ENCODE measurements at places on chromosomes 7 and 10.

DNA sequence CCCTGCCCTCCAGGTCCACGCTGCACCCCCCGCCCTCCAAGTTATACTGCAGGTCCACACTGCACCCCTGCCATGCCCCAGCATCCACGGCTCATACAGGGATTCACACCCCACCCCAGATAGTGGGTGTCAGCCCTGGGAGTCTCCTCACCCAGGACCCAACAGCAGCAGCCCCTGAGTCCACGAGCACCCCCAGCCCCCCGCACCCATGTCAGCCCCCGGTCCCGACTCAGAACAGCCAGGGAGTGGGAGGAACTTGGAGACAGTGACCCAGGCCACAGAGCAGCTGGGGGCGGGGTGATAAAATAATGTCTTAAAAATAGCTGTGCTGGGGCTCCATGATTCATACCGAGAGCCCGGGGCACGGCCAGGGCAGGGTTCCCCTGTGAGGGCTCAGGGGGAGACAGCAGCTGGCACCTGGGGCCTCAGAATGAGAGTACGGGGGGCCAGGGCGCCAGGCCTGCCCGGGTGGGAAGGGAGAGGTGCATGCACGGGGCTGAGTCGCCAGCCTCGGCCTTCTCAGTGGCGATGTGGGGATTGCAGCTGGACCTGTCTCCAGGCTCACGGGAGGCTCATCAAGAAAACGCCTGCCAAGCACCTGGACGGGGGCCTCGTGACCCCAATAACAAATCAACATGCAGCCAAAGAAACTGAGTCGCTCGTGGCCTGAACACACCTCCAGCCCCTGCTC, 29.8 kb downstream of the ADAP1 start:
- DNase-seq: no peak

GRCh38 chr7:117061751-117062150, 108.5 kb downstream of the ST7 start:
- no peak for DNase-seq

- DNase-seq: no peak
Observed at GRCh38 chr7:26049081-26049480, 102.9 kb upstream of the NFE2L3 start.

DNA sequence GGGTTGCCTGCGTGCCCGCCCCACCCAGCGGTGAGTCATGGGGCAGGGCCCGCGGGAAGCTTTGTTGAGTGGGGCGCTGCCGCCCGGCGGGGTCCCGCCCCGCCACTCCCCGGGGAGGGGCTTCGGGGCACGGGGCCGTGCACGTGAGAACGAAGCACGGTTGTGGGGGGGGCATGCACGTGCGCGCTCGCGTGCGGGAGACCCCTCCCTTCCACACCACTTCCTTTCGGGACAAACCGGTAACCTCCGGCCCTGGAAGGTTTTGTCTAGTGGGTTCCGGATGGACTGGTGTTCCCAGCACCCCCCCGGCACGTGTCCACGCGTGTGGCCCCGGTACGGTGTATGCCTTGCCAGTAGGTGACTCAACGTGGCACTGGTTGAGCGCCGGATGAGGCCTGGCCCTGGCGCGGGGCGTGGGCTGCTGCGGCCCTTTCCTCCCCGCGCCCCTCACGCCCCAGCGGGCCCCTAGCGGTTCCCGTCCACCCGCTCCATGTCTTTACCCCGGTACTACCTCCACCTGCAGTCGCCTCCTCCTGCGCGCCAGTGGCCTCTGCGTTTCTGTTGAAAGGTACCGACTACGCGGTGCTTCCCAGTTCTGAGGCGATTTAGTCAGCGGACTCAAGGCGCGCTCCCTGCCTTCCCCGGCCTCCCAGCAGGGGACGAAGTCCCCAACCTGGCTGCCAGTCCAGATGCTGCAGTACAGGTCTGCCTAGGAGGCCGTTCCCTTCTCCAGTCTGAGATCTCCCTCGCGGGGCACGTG, 3.1 kb downstream of the ADIRF start:
- peak; percentile 70 for DNase-seq

DNA sequence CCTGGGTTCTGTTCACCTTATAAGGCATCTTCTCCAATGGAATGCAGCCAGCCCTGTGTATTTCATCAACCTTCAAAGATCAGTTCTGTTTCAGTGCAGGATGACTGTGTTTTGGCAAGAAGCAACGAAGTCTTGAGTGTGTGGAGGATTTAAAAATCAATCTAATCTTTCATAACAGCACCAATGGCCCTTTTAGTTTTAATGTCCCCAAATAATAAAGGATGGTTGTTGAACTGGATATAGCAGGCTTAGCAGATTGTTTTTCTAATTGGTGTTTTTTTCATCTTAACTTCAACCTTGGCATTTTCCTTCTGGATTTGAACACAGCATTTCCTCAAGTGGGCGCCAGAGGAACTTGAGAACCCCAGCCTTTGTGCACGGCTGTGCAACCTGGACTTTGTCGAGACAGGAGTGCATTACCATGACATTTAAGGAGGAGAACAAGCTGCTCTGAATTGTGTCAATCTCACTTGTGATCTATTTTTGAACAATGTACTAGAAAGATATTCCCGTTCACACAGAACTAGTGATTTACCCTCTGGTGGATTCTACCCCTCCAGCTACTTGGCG, 313.3 kb upstream of the AKR1E2 start:
- DNase-seq: peak; percentile 56

DNA sequence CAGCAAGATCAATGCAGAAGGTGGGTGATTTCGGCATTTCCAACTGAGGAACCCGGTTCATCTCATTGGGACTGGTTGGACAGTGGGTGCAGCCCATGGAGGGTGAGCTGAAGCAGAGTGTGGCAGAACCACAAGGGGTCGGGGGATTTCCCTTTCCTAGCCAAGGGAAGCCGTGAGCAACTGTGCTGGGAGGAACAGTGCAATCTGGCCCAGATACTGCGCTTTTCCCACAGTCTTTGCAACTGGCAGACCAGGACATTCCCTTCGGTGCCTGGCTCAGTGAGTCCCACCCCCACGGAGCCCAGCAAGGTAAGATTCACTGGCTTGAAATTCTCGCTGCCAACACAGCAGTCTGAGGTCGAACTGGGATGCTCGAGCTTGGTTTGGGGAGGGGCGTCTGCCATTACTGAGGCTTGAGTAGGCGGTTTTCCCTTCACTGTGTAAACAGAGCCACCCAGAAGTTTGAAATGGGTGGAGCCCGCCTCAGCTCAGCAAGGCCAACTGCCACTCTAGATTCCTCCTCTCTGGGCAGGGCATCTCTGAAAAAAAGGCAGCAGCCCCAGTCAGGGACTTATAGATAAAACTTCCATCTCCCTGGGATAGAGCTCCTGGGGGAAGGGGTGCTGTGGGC, 58.6 kb upstream of the SLC26A5 start:
- no peak for DNase-seq

DNA sequence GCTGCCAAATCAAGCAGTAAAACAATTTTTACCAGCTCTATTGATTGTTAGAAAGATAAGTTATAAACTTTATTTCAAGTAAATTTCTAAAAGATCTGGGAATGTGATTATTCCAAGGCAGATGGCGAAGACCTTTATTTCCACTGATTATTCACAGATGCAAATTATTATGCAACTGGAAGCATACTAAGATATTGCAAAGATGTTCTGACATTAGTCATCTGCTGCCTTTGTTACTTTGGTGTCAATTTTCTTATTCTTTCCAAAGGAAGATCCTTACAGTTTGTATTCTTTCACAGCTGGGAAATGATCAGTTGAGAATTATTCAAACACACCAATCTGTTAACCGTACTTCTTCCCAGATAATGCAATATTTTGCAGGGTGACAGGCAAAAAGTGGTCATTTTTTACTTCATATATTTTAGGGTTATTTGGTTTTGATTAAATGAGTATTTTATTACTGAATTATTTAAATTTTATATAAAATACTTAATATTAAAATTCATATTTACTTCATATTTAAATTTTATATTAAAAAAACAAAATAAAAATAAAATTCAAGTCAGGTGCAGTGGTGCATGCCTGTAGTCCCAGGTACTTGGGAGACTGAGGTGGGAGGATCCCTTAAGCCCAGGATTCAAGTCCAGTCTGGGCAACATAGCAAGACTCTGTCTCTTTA, 171.3 kb downstream of the FZD1 start:
- no peak for DNase-seq

GRCh38 chr7:121079425-121080169, 91.1 kb downstream of the CPED1 start:
- DNase-seq: no peak

DNA sequence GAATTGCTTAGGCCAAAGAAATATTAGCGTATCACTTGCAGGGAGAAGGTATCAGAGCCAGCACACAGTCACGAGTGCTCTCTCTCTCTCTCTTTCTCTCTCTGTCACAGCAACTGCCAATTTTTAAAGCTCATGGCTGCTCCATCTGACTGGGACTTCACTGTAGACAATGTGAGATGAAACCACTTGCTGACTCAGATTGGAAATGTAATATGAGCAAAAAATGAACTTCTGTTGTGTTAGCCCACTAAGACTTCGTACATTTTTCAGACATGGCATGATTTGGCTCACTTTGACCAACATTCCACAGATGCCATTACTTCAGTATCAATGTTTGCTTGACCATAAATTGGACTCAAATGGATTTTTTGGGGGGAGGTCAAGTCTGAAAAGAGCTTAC, 68.1 kb downstream of the DGKB start:
- no peak for DNase-seq

- DNase-seq: no peak
Observed at GRCh38 chr10:26368463-26368862, 69.7 kb upstream of the APBB1IP start.

- no peak for DNase-seq
Observed at GRCh38 chr7:135925210-135925609, 51.9 kb downstream of the MTPN start.

DNA sequence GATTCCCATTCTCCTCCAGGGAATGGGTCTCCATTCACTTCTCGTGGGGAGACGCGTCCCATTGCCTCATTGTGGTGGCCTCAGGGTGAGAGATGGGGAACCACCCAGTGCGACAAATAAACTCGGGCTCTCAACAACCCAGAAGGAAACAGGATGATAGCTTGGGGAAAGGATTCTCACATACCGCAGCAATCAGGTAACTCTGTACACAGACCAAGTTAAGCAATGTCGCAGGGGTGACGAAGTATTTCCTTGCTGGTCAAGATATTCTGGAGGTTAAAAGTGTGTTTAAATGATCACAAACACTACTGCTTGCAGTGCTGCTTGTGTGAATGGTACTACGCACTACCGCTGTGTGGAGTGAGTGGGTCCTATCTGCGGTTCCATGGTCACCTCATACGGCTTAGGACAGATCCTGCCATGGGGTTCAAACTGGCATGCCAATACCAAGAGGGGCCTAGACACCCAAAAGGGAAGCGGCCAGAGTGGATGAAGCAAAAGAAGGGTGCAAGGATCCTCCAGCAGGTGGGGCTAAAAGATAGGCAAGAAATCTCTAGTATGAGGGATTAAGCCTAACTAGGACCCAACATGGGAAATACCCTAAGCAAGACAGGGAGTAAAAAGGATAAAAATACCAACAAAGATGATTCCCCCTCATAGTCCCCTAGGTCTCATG, 143.8 kb upstream of the TMEM106B start:
- peak; percentile 83 for DNase-seq

DNA sequence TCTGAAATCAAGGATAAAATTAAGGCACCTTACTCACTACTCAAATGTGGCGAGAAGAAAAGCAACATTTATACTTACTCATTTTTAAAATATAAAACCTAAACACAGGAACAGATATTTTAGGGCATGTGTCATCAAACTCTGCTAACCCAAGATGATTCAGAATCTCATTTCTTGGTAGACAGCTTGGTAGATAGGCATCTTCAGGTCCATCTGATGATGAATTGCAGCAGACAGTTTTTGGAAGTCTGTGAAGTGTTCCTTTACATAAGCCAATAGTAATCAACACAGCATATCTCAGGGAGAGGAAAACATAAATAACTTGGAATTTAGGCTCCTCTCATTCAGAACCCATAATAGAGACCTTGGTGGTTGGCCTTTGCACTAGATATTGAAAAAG, 3.4 kb downstream of the HIPK2 start:
- DNase-seq: no peak

- no peak for DNase-seq
Observed at GRCh38 chr10:21814866-21815265, 188.7 kb downstream of the DNAJC1 start.

All from mesendoderm (in vitro differentiated cells).